ENCODE measurements at places on chromosomes 12 and 14. TPM values are rescaled to one million over a fixed set of nuclear protein-coding genes. Genes with fewer than 3 reads are reported as not detected.

The SERPINA5 gene
- total RNA-seq: not detected

The TMEM233 gene
- 0.18 TPM for total RNA-seq

The SLC38A4 gene
- total RNA-seq: not detected

DNA sequence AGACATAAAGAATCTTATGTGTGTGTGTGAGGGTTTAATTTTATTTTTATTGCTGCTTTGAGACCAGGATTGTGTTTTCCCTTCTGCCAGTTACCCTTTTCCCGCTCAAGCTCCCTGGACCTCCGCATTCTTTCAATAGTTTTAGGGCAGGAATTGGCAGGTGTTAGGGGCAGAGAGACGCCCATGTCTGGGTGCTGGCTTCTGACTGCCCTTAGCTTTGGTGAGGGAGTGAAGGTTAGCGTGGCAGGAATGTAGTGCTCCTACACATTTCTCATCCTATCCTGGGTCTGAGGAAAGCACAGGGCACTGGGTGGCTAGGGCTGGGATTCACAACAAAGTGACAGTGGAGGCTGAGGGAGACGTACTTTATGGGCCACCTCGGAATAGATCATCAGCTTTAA is 428.1 kb downstream of the ZFP36L1 start:
- no peak for DNase-seq

GRCh38 chr12:27975222-27976136 is 2.9 kb upstream of the PTHLH start:
- DNase-seq: peak; percentile 80
